ENCODE measurements at places on chromosomes 6 and 20.

- DNase-seq: no peak
These were observed at the start of gene SMIM28 for GRCh38 chr6:138377844-138378243. SMIM28 (plus strand) TSS chr6:138377905; CDS start chr6:138378073, 168 bp downstream.

GRCh38 chr20:43863821-43864544 lies 50.7 kb upstream of the TOX2 start:
- no peak for DNase-seq

- peak; percentile 71 for DNase-seq
These were observed at the start of gene DOK5 for GRCh38 chr20:54475334-54476168. DOK5 (plus strand) TSS chr20:54475593; CDS start chr20:54475947, 354 bp downstream.

GRCh38 chr6:149393002-149393679 lies 6.9 kb upstream of the SUMO4 start:
- DNase-seq: no peak

GRCh38 chr20:36745234-36745926 lies 510 bp downstream of the NDRG3 start:
- no peak for DNase-seq

DNA sequence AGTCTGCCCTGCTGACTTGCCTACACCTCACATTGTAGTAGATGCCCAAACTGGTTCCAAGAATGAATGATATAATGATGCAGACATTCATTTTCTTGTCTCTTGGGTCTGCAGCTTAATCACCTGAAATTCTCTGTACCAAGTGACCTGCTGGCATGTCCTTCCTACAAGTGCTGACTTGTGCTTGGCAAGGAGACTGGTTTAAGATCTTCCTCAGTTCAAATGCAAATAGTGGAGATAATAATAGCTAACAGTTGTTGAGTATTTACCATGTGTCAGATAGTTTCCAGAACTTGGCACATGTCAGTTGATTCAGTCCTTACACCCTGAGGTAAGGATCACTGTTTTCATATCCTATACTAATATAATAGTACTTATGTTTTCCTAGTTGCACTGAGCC lies 223.4 kb downstream of the SLC24A3 start:
- no peak for DNase-seq

GRCh38 chr6:121533321-121533841 lies 97.9 kb downstream of the GJA1 start:
- no peak for DNase-seq

DNA sequence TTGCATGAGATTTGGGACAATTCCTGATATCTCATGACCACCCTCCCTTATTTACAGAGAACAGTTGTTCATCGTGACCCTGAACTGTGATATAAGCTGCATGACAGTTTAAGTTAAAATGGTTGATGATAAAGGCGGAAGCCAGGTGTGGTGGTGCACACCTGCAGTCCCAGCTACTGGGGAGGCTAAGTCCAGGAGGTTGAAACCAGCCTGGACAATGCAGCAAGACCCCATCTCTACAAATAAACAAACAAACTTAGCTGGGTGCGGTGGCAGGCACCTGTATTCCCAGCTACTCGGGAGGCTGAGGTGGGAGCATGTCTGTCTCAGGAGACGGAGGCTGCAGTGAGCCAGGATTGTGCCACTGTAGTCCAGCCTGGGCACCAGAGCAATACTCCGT lies 24.1 kb downstream of the COL20A1 start:
- no peak for DNase-seq

DNA sequence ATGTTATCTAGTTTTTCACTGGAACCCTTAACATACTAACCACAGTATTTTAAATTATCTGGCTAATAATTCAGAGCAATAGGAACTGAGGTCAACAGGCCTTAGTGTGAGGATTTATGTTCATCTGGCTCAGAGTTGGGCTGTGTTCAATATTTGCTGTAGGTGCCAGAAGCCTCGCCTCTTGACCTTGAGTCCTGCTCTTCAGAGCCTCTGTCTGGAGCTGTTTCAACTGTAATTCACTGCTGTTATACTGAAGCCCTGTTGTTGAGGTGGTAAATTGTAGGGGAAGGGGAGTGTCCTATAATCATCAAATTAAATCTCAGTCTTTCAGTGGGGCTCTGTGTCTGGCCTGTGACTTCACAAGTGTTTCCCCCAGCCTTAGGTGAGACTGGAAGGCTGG lies 184.4 kb downstream of the CDH26 start:
- no peak for DNase-seq

GRCh38 chr20:39268981-39269461 lies 306.9 kb downstream of the DHX35 start:
- DNase-seq: no peak

DNA sequence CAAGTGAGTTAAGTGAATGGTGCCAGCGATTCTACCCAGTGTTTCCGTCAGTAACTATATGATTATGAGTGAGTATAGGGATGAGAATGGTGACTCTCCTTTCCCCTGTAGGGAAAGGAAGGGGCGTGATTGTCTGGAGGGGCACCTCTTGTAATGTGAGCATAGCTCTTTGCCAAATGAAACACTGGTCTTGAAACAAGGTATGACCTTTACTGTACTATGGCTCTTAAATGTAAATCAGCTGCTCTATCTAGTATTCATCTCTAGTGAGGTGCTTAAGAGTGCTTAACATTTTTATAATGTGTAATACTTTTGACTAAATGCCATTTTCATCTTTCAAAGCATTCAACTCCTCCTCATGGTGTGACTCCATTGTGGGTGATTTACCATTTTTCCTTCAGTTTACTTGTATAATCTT lies 11.0 kb downstream of the PANK2 start:
- DNase-seq: no peak

GRCh38 chr6:44356487-44356886 lies 14.0 kb downstream of the SPATS1 start:
- DNase-seq: no peak
